ENCODE measurements at places on chromosomes 11 and 22.

- peak; percentile 71 for DNase-seq
- H3K27me3 ChIP-seq: no peaks in the 10 kb centered on the region
Measured at GRCh38 chr22:42269432-42270175, 849 bp downstream of the TCF20 start.

DNA sequence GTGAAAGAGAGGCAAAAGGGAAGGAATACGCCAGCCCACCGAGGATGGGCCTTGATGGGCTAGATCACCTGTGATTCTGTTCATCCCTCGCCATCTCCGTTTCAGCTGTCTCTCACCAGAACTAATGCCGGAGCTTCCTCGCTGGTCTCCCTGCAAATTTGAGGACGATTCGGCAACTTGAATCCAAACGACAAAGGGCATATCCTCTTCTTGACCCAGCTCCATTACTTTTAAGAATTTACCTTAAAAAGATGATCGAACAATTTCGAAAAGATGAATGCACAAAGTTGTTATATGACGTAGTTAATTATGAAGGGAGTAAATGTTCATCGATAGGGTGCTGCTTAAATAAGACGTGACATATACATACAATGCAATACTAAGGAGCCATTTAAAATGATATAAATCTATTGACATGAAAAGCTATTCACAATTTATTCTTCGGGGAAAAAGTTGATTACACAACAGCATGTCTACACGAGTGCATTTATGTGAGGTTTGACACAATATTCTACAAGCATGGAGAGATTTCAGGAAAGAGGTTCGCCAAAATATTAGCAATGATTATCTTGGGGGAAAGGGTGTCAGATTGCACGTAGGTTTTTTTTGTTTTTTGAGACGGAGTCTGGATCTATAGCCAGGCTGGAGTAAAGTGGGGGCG, 937 bp upstream of the FAM168A start:
- no peak for DNase-seq
- peaks cover 2% of the 10 kb centered on the region for H3K27me3 ChIP-seq

DNA sequence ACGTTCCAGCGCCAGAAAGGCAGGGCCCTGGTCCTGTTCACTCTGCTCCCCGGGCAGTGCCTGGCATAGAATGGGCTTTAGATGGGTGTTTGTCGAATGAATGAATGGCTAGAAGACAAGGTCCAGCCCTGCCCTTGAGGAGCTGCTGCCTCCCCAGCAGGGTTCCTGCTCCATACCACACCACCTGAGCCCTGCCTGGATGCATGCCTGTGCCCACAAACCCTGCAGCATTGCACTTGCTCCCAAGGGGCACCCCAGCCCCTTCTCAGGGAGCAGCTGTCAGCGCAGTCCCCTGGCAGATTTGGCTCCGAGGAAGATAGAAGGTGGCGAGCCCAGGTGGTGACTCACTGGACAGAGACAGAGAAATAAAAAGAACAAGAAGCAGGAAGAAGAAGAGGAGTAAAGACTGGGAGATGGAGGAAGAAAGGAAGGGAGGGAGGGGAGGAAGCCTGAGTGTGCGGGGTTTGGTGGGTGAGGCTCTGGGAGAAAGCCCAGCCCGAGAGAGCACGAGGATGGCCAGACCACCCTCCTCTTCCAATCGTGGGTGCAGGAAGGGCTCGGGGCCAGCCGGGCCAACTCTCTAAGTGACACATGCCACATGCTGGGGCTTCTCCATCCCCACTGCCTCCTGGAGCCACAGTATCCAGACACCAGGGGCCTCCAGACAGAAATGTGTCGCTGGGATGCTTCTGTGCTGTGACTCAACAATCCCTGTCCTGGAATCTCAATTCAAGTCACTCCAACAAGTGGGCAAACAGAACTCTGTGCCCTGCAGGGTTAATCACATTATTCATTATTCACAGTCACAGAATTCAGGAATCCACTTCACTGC, 1474.3 kb downstream of the BRD1 start:
- no peak overlapping the region for H3K27ac ChIP-seq
- no peaks in the 10 kb centered on the region for H3K27me3 ChIP-seq
- no peaks in the 10 kb centered on the region for H3K36me3 ChIP-seq
- H3K4me3 ChIP-seq: no peak overlapping the region
- no peaks in the 10 kb centered on the region for H3K4me1 ChIP-seq

- H3K4me3 ChIP-seq: no peak overlapping the region
- H3K4me1 ChIP-seq: peaks cover 20% of the 10 kb centered on the region
- no peak overlapping the region for H3K27ac ChIP-seq
- H3K36me3 ChIP-seq: no peaks in the 10 kb centered on the region
- DNase-seq: peak; percentile 52
Measured at GRCh38 chr11:65468874-65469333, 29.9 kb upstream of the MALAT1 start.

DNA sequence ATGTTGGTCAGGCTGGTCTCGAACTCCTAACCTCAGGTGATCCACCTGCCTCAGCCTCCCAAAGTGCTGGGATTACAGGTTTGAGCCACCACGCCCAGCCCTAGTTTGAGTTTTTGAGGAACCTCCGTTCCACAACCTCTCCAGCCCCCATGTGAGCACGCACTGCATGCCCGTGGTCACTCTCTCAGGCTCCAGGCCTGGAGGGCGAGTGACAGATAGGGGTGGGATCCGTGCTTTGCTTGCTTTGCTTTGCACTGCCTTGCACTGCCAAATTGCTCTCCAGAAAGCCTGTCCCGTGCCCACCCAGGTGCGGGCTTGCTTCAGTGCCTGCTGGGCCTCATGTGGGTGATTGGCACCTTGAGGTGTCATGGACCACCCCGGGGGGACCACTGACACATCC, 29.9 kb downstream of the FGF4 start:
- no peak overlapping the region for H3K4me3 ChIP-seq
- no peaks in the 10 kb centered on the region for H3K27me3 ChIP-seq
- H3K4me1 ChIP-seq: no peaks in the 10 kb centered on the region
- no peaks in the 10 kb centered on the region for H3K36me3 ChIP-seq
- no peak overlapping the region for H3K27ac ChIP-seq
- no peak for DNase-seq

DNA sequence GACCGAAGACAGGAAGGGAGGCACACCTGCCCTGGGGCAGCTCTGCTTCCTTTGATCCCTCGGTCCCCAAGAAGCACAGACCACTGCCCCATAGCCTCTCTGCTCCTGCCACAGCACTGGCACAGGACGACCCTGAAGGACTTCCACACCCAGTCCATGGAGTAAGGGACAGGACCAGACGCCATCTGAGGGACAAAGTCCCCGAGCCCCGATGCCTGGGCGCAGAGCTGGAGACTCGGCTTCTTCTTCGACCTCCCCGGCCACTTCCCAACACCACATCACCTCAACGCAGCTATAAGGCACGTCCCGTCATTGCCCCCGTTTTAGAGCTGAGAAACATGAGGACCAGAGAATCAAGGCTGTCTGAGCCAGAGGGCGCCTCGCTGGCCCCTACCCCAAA, 310.5 kb downstream of the BRD1 start:
- DNase-seq: no peak
- no peaks in the 10 kb centered on the region for H3K4me1 ChIP-seq
- H3K36me3 ChIP-seq: peaks cover 3% of the 10 kb centered on the region
- H3K27ac ChIP-seq: no peak overlapping the region
- H3K27me3 ChIP-seq: no peaks in the 10 kb centered on the region

DNA sequence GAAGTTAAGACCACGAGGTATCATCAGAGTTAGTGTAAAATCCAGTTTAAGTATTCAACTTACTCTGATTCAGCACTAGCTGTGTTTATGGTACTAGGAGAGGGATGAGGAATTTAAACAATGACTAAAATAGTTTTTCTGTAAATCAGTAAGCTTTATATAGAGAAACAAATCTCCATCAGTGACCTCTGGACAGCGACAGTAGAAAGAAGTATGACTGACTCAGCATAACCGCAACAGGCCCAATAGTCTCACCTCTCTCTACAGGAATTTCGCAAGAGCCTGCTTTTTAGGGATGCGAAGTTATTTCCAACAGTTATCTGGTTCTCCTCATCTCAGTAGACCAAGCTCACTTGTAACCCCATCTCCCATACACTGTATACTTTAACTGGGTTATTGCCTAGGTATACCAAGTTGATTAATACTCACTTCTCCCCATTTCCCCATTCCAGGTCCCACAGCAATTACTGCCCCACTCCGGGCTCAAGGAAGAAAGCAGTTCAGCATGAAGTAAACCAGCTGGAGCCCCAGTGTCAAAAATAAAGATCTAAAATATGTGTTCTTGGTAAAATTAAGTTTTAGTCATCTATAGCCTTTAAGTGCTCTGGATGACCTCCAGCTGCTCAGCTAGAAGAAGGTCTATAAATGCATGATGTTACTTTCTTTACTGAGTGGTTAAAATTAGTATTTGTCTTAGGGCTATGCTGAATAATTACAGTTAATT, 770.6 kb upstream of the CCDC90B start:
- no peak overlapping the region for H3K4me3 ChIP-seq
- DNase-seq: no peak
- H3K36me3 ChIP-seq: no peaks in the 10 kb centered on the region
- no peaks in the 10 kb centered on the region for H3K4me1 ChIP-seq
- H3K27ac ChIP-seq: no peak overlapping the region
- no peaks in the 10 kb centered on the region for H3K27me3 ChIP-seq

DNA sequence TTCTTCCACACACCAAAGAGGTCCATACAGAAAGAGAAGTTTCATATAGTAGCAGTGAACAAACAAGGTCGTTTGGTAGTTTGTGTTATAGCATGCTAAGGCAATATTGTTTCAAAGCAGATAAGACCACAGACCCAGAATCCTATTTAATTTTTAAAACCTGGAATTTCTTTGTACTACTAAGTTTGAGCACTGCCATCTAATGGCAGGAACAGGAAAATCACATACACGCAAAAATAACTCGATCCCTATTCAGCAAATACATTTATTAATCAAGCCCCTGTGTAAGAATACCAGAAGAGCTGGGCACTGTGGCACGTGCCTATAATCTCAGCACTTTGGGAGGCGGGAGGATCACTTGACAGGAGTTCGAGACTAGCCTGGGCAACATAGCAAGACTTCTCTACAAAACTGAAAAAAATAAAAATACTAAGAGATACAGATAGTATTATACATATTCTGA, 2.9 kb upstream of the BTBD10 start:
- peaks cover 2% of the 10 kb centered on the region for H3K36me3 ChIP-seq
- no peak overlapping the region for H3K4me3 ChIP-seq
- no peak for DNase-seq
- no peak overlapping the region for H3K27ac ChIP-seq

DNA sequence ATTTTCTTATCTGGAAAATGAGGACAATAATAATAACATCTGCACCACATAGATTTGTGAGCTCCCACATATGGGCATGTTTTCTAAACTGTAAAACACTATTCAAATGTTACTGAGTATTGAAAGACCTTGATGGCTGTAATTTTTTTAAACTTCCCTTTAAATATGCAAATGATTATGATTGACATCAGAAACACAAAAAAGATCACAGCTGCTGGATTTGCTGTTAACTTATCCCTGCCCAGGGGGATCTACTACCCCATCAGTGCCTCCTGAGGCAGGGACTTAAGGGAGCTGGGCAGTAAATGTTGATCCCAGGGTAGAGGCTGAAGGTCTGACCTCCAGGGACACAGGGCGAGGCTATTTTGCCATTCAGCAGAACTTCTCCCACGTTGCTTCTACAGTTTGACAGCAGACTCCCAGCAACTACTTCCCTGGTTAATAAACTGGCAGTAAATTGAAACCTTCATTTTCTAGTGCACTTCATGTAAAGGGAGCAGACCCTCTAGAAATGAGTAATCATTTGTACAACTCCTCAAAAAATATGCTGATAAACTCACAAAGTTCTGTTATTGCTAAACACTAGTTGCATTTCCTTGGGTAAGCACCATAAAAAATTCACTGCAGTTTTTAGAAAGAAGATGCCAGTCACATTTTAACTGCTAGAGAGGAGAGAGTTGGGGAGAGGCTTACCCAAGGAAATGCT, 20.3 kb downstream of the TMPRSS5 start:
- no peaks in the 10 kb centered on the region for H3K36me3 ChIP-seq
- peaks cover 14% of the 10 kb centered on the region for H3K4me1 ChIP-seq
- H3K27ac ChIP-seq: no peak overlapping the region
- H3K27me3 ChIP-seq: no peaks in the 10 kb centered on the region
- H3K4me3 ChIP-seq: no peak overlapping the region
- no peak for DNase-seq

- H3K27ac ChIP-seq: no peak overlapping the region
- peaks cover 63% of the 10 kb centered on the region for H3K27me3 ChIP-seq
- no peaks in the 10 kb centered on the region for H3K36me3 ChIP-seq
- H3K4me1 ChIP-seq: peaks cover 2% of the 10 kb centered on the region
- H3K4me3 ChIP-seq: no peak overlapping the region
- DNase-seq: no peak
Measured at GRCh38 chr11:12701811-12702592, 27.8 kb downstream of the TEAD1 start.

GRCh38 chr11:71120471-71120896, 131.9 kb downstream of the SHANK2 start:
- DNase-seq: no peak
- no peak overlapping the region for H3K4me3 ChIP-seq
- H3K4me1 ChIP-seq: no peaks in the 10 kb centered on the region
- H3K36me3 ChIP-seq: no peaks in the 10 kb centered on the region
- H3K27me3 ChIP-seq: no peaks in the 10 kb centered on the region

DNA sequence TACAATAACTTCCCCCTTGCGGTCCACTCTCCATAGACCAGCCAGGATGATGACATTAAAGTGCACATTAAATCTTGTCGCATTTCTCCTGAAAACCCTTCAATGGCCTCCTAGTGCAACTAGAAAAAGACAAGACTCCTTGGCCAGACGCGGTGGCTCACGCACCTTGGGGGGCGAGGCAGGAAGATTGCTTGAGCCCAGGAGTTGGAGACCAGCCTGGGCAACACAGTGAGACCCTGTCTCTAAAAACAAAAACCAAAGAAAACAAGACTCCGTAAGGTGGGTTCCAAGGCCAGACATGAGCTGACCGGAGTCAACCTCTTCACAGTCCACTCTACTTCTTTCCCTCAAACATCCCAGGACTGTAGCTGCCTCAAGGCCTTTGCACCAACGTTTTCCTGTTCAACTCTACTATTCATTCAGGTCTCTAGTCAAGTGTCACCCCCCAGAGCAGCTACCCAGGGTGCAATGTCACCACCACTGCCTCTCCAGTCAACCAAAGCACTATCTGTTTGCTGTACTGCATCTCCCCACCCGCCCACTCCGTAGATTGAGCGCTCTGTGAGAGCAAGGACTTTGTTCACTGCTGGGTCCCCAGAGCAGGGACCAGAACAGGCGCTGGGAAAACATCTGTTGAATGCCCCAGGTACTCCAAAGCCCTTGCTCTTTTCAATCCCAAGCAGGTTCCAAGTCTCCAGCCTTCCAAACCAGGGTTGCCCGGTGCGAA, 739 bp downstream of the ZMAT5 start:
- DNase-seq: peak; percentile 13
- no peaks in the 10 kb centered on the region for H3K27me3 ChIP-seq
- peaks cover 25% of the 10 kb centered on the region for H3K4me1 ChIP-seq
- H3K4me3 ChIP-seq: peak overlapping the region; percentile 98
- peak overlapping the region; percentile 89 for H3K27ac ChIP-seq

DNA sequence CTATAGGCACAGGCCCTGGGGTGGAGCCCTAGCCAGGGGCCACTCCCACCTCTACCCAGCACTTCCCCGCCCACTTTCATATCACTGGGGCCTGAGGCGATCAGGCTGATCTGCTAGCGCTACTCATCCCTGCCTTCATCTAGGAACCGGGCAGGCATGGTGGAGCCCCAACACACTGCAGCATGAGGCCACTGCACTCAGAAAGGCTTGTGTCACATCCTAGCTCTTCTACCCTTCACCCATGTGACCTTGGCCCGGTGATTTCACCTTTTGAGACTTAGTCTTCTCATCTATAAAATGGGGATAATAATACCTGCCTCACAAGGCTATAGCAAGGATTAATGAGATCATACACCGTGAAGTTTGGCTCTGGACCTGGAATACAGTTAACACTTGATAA, 18.1 kb upstream of the GDPD5 start:
- no peak overlapping the region for H3K4me3 ChIP-seq
- H3K36me3 ChIP-seq: no peaks in the 10 kb centered on the region
- no peak for DNase-seq
- H3K27ac ChIP-seq: no peak overlapping the region
